ENCODE measurements at places on chromosomes 6 and 20.

GRCh38 chr20:4781211-4781610 lies 59.5 kb downstream of the PRND start:
- DNase-seq = peak; percentile 14

GRCh38 chr6:16832721-16833120 lies 71.5 kb upstream of the ATXN1 start:
- no peak for DNase-seq

- peak; percentile 24 for DNase-seq
These were observed 80.9 kb downstream of the GJA1 start for GRCh38 chr6:121516331-121516730.

GRCh38 chr6:151701911-151702562 lies 105.4 kb upstream of the ESR1 start:
- no peak for DNase-seq

DNA sequence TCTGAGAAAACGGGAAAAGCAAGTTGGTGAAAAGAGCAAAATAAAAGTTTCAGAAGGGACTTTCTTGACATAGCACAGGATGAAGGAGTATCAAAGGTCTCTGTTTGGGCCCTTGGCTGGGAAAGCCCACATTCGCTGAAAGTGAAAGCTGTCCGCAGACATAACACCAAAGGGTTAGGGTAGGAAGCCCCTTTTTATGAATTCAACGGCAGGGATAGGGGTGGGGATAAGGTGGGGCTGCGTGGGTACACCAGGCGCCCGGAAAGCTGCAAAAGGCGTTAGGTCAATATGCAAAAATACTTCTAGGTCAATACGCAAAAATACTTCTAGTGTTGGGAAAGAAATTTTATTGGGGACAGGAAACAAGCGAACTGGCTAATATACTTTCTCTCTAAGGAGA lies 135.1 kb downstream of the OR2B2 start:
- no peak for DNase-seq

GRCh38 chr6:157891544-157892362 lies 68.7 kb downstream of the SNX9 start:
- DNase-seq = peak; percentile 21

- no peak for DNase-seq
These were observed 137.7 kb downstream of the TAF4 start for GRCh38 chr20:61927826-61928541.

GRCh38 chr20:32526125-32526524 lies 59.0 kb downstream of the NOL4L start:
- no peak for DNase-seq

- no peak for DNase-seq
These were observed 86.9 kb upstream of the TRAF3IP2 start for GRCh38 chr6:111692327-111693164.

DNA sequence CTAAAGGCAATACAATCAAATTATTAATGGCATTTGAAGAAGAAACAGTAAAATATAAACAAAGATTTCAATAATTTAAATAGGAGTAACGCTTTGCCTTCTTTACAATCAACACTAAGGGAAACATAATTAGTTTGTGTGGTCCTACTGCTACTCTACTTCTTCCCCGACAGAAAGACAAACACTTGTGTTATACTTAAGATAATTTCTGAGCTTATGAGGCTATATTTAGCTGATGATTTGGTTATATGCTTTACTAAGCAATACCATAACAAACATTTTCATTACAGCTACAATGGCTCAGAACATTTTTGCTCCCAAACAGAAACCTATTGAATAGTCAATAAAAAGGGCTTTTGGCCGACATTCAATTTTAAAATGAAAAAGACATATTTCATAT lies 1217.2 kb upstream of the GJE1 start:
- no peak for DNase-seq

- no peak for DNase-seq
These were observed 2.0 kb downstream of the GFRA4 start for GRCh38 chr20:3661060-3661813.

DNA sequence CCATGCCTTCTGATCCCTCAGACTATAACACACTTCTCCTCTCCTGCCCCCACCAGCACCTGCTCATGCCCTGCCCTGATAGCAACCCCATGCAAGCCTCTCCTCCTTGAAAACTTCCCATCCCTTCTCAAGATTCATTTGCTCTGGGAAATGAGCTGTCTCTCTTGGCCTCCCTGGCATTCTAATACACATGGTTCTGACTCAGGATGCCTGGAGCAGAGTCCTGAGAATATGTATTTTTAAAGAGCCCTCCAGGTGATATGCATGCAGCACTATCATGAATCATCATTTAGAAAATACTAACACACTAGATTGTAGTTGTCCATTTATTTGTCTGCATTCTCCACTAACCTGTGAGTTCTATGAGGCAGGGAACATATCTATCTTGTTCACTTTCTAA lies 26.6 kb downstream of the HDGFL1 start:
- DNase-seq = peak; percentile 22

Data from EH (cell line).